ENCODE measurements at places on chromosomes 2 and 18.

GRCh38 chr18:7735196-7735595 lies 168.1 kb downstream of the PTPRM start:
- DNase-seq: no peak

- DNase-seq: no peak
Observed at GRCh38 chr2:12243381-12243780, 473.4 kb upstream of the TRIB2 start.

- DNase-seq: peak; percentile 28
Observed at GRCh38 chr2:2010251-2010650, 265.9 kb upstream of the PXDN start.

- no peak for DNase-seq
Observed at GRCh38 chr2:121049131-121049530, 235.9 kb downstream of the TFCP2L1 start.

- peak; percentile 88 for DNase-seq
Observed at GRCh38 chr2:290090-290722, 2.3 kb upstream of the ALKAL2 start.

DNA sequence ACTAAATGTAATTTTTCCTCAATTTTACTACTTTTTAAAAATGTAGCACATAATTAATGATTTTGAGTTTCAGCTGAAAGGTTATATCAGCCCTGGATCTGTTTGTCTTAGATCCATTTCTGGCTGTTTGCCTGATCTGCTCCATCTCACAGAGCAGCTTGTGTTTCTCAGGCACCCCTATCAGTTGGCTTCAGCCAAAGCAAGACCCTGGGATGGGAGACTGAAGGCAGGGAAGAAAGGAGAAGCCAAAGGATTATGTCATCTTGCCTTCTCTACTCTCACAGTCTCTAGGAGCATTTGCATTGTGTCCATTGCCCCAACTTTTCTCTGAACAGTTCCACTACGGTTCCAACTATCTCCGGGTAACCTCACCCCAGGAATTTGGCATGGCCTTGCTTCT lies 110.5 kb downstream of the CCDC148 start:
- no peak for DNase-seq

DNA sequence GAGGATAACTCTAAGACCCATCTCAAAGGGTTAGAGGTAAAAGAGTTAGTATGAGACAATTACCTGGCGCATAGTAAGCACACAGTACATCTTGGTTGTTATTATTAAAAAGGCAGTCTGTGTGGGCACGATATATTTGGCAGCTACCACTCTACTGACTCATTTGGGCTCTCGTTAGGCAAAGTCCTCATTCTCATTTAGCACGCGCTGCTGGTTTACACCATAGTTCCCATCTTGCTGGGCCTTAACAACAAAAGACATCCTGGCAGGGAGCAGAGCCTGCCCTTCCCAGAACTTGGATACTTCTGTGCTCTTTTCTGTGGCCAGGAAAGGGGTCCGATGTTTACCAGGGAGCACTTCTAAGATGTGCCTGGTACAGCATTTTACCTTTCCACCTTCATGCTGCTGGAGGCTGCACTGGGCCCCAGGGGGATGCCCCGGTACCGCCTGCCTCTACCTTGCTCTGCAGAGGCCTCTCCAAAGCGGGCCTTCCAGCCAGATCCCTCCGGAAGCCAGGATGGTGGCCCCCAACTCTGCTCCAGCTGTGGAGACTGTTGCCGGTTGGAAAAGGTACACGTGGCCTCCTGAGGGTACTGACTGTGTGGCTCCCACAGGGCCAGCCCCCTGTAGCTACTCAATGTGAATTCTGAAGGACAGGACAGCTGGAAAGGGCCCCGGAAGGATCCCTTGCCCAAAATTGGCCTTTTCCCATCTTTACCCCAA lies 15.0 kb downstream of the GLI2 start:
- DNase-seq: peak; percentile 1

DNA sequence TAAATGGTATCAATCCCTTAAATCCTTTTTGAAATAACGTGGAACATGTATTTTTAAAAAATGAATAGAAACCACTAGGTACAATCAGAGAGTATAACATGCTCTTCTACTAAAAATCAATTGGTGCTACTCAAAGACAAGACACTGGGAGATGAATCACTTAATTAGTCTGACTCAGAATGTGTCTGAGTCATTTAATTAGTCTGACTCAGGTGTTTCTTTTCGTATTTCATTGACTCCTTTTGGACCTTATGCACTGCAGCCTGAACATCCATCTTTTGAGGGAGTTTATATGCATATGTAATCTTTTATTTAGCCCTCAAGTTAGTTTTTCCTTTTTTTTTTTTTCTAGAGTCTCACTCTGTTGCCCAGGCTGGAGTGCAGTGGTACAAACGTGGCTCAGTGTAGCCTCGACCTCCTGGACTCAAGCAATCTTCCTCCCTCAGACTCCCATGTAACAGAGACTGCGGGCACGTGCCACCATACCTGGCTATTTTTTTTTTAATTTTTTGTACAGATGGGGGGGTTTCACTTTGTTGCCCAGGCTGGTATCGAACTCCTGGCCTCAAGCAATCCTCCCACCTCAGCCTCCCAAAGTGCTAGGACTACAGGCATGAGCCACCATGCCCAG lies 26.5 kb downstream of the PPP4R3B start:
- no peak for DNase-seq

DNA sequence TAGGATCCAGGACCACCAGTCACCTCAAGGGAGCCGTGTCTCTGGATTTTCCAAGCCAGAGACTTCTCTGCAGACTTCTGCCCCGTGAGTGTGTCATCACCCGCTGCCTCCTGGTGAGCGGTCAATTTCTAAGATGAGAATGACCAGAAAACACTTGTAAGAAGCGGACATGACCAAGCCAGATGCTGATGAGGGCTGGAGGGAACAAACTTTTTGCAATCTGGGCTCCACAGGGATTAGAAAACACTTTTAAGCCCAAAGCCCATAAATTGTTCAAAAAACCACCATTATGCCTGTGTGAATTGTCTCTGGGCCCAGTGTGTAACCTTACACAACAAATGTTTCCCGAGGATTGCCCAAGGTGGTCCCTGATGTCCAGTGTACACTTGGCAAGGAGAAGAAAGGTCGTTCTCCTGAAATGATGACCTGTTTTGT lies 5.3 kb upstream of the NPPC start:
- peak; percentile 5 for DNase-seq

DNA sequence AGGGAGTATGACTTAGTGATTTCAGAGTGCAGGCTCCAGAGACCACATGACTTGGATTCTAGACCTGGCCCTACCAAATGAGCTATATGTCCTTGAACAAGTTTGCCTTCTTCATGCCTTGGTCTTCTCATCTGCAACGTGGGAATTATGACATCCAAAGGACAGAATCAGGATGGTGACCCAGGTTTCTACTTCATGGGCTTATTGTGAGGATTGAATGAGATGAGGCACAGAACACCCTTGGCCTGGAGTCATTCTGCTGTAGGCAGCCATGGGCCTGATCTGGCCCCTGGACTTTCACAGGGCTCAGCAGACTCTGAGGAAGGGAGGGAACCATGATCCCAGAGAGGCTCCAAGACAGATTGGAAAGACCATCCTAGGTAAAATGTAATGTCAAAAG lies 85.6 kb upstream of the HAAO start:
- DNase-seq: no peak

GRCh38 chr2:2146969-2147900 lies 183.8 kb downstream of the MYT1L start:
- DNase-seq: peak; percentile 58

GRCh38 chr2:201257956-201258665 lies 2.2 kb upstream of the CASP8 start:
- DNase-seq: no peak

GRCh38 chr2:101781326-101781725 lies 83.8 kb downstream of the MAP4K4 start:
- no peak for DNase-seq

DNA sequence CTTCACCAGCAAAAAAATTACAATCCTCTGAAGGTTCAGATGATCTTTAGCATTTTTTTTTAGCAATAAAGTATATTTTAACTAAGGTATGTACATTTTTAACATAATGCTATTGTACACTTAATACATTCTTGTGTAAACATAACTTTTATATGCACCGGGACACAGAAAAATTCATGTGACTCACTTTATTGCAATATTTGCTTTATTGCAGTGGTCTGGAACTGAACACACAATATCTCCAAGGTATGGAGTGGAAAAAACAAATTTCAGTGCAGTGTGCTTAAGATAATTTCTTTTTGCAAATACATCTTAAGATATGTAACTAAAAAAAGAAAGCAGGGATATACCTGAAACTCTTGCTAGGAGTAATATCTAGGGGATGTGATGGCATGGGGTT lies 5.1 kb upstream of the TWSG1 start:
- no peak for DNase-seq

GRCh38 chr2:172481507-172482262 lies 54.3 kb downstream of the ITGA6 start:
- no peak for DNase-seq
